ENCODE measurements at places on chromosomes 12 and 14.

GRCh38 chr14:92351750-92352149, 28.8 kb downstream of the SLC24A4 start:
- no peak for DNase-seq

GRCh38 chr14:64298773-64299172, 4.6 kb upstream of the ESR2 start:
- no peak for DNase-seq

GRCh38 chr14:92982956-92983355, 60.0 kb downstream of the CHGA start:
- no peak for DNase-seq

- no peak for DNase-seq
Observed at GRCh38 chr12:41856228-41856627, 288.4 kb downstream of the GXYLT1 start.

- no peak for DNase-seq
Observed at GRCh38 chr12:13373803-13374202, 177.3 kb downstream of the EMP1 start.

DNA sequence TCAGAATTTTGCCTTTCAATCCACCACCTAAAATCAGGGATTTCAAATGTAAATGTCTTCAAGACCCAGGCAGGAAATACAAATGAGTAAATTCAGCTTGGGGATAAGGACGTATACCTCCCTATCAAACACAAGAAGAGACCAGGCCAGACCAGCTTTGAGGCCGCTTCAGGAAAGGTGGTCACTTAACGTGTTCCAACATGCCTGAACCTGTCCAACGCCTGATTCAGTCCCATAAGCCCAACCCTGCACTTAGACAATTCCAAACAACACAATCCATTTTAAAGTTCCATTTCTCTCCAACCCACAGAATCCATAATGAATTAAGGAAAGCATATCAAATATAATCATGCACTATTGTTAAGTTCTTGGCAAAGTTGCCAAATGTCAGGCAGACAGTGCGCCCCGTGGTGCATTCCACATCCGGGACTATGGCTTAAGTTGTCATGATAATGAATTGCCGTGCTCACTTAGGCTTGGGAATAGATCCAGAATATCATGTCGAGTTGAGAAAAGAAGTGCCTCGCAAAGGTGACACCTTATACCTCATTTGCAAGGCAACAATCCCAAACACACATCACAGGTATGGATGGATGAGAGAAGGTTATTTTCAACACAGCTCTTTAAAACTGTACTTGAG, 35.5 kb downstream of the CCDC60 start:
- DNase-seq, result peak; percentile 53

DNA sequence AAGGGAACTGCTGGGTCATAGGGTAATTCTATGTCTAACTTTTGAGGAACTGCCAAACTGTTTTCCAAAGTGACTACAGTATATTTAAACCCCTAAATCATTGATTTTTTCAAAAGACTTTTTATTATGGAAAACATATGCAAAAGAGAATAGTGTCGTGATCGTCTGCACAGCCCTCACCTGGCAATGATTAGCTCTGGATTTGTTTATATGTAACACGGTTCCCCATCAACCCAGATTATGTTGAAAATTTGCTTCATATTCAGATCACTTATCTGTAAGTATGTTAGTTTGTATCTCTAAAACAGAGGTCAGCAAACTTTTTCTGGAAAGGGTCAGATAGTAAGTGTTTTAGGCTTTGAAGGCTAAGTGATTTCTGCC, 52.7 kb downstream of the CCDC92 start:
- DNase-seq, result no peak

Data from SK-N-MC (cell line).